ENCODE measurements at places on chromosomes 3 and 15.

GRCh38 chr3:195119461-195120266, 151.3 kb downstream of the XXYLT1 start:
- peak; percentile 36 for DNase-seq

DNA sequence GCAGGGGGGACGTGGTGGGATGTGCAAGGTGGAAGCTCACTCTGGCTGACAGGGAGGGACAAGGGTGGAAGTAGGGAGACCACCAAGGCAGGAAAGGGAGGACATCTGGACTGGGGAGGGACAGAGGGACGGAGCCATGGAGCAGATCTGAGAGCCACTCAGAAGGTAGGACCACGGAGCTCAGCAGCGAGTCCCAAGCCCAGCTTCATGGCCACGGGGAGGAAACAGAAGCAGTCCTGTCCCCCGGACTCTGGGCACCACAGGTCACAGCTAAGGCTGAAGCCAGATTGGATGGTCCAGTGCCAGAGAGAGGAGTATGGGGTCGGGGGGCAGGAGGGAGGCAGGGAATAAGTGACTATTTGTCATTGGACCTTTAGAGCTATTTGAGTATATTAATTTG, 220.1 kb downstream of the TBC1D2B start:
- DNase-seq: no peak

- peak; percentile 92 for DNase-seq
These were observed 93.9 kb upstream of the RASGRF1 start for GRCh38 chr15:79184465-79184892.

- DNase-seq: no peak
These were observed 63.3 kb downstream of the LEO1 start for GRCh38 chr15:51908316-51908715.

DNA sequence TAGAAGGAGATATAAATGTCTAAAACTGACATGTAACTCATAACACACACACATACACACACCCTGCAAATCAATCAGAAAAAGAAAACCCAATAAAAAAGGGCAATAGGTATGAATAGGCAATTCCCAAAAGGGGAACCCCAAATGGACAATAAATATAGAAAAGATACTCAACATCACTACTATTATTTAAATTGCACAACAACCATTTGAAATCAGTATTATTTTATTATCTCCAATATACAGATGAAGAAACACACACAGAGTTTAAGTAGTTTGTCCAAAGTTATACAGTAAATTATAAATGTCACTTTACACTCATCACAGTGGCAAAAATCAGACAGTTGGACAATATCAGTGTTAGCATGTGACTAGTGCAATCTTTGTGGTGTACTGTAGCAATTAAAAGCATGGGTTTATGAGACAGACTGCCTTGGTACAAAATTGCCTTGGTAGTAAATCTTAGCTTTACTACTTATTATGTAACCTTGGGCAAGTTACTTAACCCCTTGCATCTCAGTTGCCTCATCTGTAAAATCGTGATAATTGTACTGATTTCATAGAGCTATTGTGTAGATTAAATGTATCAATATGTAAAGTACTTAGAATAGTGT, 3.4 kb upstream of the FSTL1 start:
- no peak for DNase-seq

DNA sequence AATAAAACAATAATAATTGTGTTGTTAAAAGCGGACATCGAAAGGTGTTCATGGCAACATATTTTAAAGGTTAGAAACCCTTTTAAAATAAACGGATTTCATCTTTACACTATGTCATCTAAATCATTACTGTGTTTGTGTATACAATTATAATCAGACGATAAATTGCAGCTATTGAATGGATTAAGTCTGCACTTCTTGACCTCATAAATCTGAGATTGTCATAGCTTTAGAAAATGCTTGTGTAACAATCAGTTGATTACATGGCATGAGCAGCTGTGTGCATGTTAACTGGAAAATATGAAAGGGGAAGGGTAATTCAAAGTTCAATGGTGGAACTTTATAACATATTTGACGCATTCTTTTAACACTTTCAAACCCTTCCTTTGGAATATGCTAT, 152.4 kb upstream of the MDFIC2 start:
- DNase-seq: no peak

DNA sequence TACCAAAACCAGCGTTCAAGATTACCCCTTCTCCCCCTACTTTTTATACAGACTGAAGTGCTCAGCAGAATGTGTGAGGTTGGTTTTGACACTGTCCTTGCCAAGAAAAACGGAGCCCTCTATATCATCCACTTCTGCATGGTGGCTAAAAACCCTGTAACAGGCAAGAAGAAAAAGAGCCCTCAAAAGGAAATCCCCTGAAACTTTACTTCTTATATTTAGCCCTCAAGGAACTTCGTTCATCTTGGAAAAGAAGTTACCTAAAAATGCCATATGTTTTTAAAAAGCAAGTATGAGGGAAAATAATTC, 473.6 kb downstream of the FOXP1 start:
- DNase-seq: no peak

DNA sequence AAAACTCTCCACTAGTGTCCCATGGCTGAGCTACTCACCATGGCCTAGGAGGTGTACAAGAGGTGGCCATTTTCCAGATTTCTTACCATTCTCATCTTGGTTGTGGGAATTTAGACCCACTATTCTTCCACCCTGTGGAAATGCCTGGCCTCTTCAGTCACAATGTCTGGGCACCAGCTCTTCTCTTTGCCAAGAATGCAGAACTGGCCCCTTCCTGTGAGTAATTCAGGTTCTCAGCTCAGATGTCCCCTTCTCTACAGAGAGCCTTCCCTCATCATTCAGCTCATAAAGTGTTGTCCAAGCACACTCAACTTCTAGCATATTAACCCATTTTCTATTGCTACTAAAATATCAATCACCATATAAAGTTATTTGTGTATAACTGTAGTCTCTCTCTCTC, 575.5 kb upstream of the KCNMB2 start:
- no peak for DNase-seq

Measured in testis (tissue), 5 donors.